ENCODE measurements at places on chromosomes 16 and 17. TPM values are rescaled to one million over a fixed set of nuclear protein-coding genes. Genes with fewer than 3 reads are reported as not detected.

- DNase-seq = no peak
- no peak overlapping the region for H3K27ac ChIP-seq
- peaks cover 24% of the 10 kb centered on the region for H3K36me3 ChIP-seq
- H3K27me3 ChIP-seq = no peaks in the 10 kb centered on the region
These were observed 22.0 kb upstream of the HAS3 start for GRCh38 chr16:69083306-69083941.

- DNase-seq = no peak
- no peak overlapping the region for H3K4me3 ChIP-seq
- H3K4me1 ChIP-seq = no peaks in the 10 kb centered on the region
- no peaks in the 10 kb centered on the region for H3K27me3 ChIP-seq
These were observed 139.8 kb upstream of the CACNG5 start for GRCh38 chr17:66695098-66695497.

DNA sequence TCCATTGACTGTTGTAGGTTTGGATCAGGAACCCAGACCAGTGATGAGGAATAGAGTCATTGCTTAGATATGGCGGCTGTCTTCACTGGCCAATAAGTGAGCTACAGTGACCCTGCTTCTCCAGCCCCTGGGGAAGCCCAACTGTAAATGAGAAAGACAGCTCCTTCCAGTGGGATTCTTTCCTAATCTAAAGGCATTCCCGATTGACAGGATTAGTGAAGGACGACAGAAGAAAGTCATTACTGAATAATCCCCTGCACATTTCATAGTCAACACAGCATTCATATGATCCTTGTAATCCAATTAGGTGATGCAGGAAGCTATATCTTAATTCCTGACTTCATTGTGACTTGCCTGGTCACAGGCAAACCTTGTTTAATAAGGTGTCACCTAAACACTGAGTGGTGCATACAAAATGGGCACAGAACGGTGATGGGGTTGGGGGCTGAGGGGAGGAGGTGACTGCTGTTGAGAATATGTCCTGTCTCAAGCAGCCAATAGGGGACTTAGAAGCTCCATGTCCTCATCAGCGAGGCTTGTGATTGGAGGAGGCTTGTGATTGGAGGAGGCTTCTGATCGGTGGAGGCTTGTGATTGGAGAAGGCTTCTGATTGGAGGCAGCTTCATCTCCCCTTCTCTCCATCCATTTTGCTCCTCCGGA lies 242.6 kb downstream of the XYLT1 start:
- H3K4me3 ChIP-seq = no peak overlapping the region
- no peaks in the 10 kb centered on the region for H3K36me3 ChIP-seq
- H3K27ac ChIP-seq = no peak overlapping the region
- DNase-seq = no peak

- peak; percentile 95 for DNase-seq
- no peak overlapping the region for H3K4me3 ChIP-seq
- H3K4me1 ChIP-seq = peaks cover 4% of the 10 kb centered on the region
- peaks cover 12% of the 10 kb centered on the region for H3K36me3 ChIP-seq
These were observed 28.1 kb upstream of the LGALS9 start for GRCh38 chr17:27602721-27603420.

GRCh38 chr17:56808503-56808902 lies 25.2 kb downstream of the C17orf67 start:
- no peak overlapping the region for H3K27ac ChIP-seq
- H3K27me3 ChIP-seq = no peaks in the 10 kb centered on the region
- no peak overlapping the region for H3K4me3 ChIP-seq
- no peaks in the 10 kb centered on the region for H3K36me3 ChIP-seq
- H3K4me1 ChIP-seq = peaks cover 15% of the 10 kb centered on the region

GRCh38 chr16:929227-930073 lies 41.3 kb downstream of the LMF1 start:
- peaks cover 74% of the 10 kb centered on the region for H3K36me3 ChIP-seq
- H3K27ac ChIP-seq = no peak overlapping the region
- H3K4me1 ChIP-seq = no peaks in the 10 kb centered on the region
- no peak overlapping the region for H3K4me3 ChIP-seq

Gene DNASE1L2
- total RNA-seq = 0.52 TPM

DNA sequence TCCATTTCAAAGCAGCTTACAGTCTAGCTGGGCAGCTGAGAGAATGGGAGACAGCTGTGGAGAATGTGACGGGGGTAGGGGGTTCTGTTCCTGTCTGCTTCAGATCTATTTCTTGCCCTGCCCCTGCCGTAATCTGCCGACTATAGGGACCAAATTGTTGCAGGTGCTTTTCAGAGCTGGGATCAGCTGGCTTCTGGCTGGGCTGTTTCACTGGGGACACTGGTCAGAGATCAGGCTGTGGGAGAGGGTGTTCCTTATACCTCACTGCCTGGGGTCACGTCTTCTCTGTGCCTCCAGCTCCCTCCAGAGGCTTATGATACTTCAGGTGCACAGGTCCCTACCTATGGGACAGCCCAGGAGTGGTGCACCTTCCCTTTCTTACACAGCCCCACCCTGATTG lies 514.9 kb upstream of the GOT2 start:
- no peak overlapping the region for H3K4me3 ChIP-seq
- H3K4me1 ChIP-seq = no peaks in the 10 kb centered on the region
- no peak for DNase-seq
- no peak overlapping the region for H3K27ac ChIP-seq

Gene KRT12
- not detected for total RNA-seq

GRCh38 chr16:3520413-3520812 lies 19.6 kb downstream of the CLUAP1 start:
- no peak overlapping the region for H3K4me3 ChIP-seq
- peak overlapping the region; percentile 60 for H3K27ac ChIP-seq
- H3K27me3 ChIP-seq = no peaks in the 10 kb centered on the region

Gene CCL17
- total RNA-seq = not detected

- H3K4me1 ChIP-seq = peaks cover 16% of the 10 kb centered on the region
- no peak overlapping the region for H3K27ac ChIP-seq
- H3K4me3 ChIP-seq = no peak overlapping the region
- no peaks in the 10 kb centered on the region for H3K36me3 ChIP-seq
- no peaks in the 10 kb centered on the region for H3K27me3 ChIP-seq
These were observed 47.8 kb upstream of the FBXO47 start for GRCh38 chr17:39014795-39015545.

DNA sequence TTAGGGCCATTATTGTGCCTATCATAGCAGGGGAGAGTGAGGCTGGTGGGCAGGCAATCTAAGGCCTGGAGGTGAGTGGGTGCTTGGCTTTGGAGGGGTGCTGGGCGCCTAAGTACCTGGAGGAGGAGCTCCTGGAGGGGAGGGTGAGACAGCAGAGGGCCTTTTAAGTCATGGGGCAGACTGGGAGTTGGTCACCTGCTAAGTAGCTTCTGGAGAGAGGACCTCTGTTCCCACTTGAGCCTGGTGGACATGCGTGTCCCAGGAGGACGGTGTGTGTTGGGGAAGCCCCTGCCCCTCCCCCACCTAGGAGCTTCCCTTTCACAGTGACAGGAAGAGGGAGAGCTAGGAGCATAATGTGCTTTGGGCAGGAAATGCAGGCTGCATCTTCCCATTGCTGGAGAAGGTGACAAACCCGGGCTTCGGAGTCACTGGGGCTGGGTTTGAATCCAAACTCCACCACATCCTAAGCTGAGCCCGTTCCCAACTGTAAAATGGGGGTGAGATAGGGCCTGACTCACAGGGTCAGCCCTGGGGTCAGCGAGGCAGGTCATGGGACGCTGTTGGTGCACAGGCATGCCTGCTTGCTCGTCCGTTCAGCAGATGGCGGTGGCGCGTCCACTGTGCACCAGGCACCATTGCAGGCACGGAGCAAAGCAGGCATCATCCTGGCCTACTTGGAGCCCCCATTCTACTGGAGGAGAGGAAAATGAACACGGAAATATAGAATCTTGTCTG lies 37.9 kb downstream of the CMIP start:
- H3K27me3 ChIP-seq = no peaks in the 10 kb centered on the region
- DNase-seq = no peak
- H3K4me1 ChIP-seq = peaks cover 48% of the 10 kb centered on the region

- H3K27ac ChIP-seq = no peak overlapping the region
- no peaks in the 10 kb centered on the region for H3K36me3 ChIP-seq
- H3K27me3 ChIP-seq = no peaks in the 10 kb centered on the region
- H3K4me1 ChIP-seq = no peaks in the 10 kb centered on the region
- DNase-seq = no peak
These were observed 11.8 kb upstream of the HSD17B2 start for GRCh38 chr16:82023206-82023605.

DNA sequence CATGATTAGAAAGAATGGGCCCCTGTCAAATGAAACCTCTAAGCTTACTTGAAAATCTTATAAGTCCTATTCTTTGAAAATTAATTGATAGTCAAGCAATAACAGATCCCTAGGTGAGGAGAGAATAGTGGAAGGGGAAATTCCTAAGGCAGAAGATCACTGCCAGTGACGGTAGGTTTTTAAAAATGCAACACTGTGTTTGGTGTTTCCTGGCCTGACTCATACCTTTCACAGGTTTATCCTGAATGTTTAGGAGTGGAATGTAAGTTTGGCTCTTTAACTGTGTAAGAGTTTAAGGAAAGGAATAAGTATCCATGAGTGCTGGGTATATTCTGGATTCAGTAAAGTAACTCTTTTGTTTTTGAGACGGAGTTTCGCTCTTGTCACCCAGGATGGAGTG lies 23.8 kb downstream of the HAPSTR1 start:
- H3K4me1 ChIP-seq = peaks cover 75% of the 10 kb centered on the region
- no peaks in the 10 kb centered on the region for H3K27me3 ChIP-seq
- H3K4me3 ChIP-seq = no peak overlapping the region
- H3K27ac ChIP-seq = no peak overlapping the region

DNA sequence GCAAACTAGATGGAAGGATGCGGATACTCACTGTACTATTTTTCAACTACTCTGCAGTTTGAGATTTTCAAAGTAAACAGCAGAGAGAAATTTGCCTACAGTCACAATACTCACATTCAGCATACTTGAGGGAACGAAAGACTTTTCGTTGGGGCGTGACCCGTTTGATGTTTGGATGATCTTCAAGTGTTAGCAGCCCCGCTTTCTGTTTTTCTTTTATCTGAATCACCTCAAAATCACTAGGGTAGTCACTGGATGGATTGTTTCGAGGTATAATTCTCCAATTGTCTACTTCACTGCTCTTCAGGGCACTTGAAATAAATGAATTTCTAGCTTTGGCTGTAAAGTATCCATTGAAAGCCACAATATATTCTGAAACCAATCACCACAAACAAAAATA lies 17.8 kb downstream of the MBTPS1 start:
- DNase-seq = no peak
- H3K4me1 ChIP-seq = peaks cover 6% of the 10 kb centered on the region
- peaks cover 77% of the 10 kb centered on the region for H3K36me3 ChIP-seq
- H3K27ac ChIP-seq = no peak overlapping the region
- H3K4me3 ChIP-seq = no peak overlapping the region

DNA sequence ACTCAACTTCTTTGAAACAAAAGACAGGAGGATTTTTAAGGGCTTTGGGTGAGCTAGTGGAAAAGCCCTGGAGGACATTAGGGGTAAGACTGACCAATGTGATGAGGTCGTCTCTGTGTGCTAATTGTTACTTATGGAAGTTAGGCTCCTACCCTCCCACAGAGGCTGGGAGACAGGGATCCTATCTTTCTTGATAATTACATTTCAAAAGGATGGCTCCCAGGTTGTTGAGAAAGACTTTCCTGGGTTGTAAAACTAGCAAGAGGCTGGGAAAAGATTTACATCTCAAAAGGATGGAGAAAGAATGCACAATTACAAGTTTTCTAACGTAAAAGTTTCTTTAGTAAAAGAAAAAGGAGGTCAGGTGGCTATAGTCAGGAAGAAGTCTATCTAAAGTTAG lies 605.8 kb upstream of the GOT2 start:
- no peaks in the 10 kb centered on the region for H3K27me3 ChIP-seq
- no peaks in the 10 kb centered on the region for H3K36me3 ChIP-seq
- no peak overlapping the region for H3K4me3 ChIP-seq
- no peak for DNase-seq
- no peaks in the 10 kb centered on the region for H3K4me1 ChIP-seq

Gene SOX9
- 3.7 TPM for total RNA-seq

DNA sequence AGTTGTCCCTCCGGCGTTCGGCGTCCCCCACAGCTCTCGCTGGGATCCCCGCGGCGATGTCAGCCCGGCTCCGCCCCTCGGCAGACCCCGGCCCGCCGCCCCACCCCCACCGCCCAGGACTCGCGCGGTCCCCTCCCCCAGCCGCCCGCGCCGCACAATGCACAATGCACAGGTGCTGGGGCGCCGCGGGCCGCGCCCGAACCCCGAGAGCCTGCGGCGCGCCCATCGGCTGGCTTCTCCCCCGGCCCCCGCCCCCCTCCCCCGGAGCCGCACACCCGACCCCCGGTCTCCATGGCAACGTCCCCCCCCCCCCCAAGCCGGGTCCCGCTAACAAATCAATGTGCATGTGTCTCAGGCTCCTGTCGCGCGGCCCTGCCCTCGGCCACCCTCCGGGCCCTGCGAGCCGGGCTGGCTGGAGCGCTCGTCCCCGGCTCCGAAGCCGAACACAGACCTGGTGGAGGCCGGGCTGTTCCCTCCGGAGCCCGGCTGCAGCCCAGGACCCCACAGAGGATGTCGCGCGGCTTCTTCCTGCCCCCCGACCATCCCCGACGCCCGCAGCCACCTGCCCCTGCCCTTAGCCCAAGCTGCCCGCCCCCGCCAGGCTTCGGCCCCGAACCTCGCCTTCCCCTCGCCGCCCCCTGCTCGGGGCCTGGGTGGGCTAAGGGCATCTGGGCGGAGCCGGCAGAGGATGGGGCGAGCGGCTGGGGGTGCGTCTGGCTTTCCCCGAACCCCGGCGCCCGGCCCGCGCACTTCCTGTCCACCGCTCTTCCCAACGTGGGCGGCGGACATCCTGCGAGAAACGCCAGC lies 818 bp upstream of the CBX8 start:
- peak overlapping the region; percentile 86 for H3K27ac ChIP-seq
- H3K4me1 ChIP-seq = peaks cover 56% of the 10 kb centered on the region
- peaks cover 7% of the 10 kb centered on the region for H3K36me3 ChIP-seq
- peak overlapping the region; percentile 77 for H3K4me3 ChIP-seq
- H3K27me3 ChIP-seq = peaks cover 76% of the 10 kb centered on the region

Gene KRTAP4-9
- not detected for total RNA-seq

Gene C16orf54
- total RNA-seq = 2.5 TPM

DNA sequence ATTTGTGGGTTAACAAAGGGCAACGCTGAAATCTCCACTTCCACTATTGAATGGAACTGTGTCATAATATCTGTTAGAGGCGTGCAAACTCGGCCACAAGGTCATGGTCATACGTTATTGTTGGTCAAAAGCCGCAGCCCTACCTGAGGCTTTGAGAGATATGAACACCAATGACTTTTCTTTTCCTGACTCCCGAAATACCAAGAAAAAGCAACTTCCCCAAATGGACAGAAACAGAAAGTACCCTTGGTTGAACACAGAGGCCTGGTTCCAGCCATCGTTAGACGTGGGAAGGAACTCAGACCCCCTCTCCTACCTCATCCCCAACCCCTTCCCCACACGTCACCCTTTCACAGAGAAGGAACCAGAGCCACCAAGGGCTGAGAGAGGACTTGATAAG lies 1.4 kb upstream of the PIK3R5 start:
- H3K27me3 ChIP-seq = peaks cover 19% of the 10 kb centered on the region
- H3K27ac ChIP-seq = peak overlapping the region; percentile 0
- no peaks in the 10 kb centered on the region for H3K36me3 ChIP-seq
- no peak overlapping the region for H3K4me3 ChIP-seq
- H3K4me1 ChIP-seq = peaks cover 11% of the 10 kb centered on the region

Data from esophagus muscularis mucosa (tissue), 4 donors.